Stimulated activated CD4-positive, alpha-beta T cell treated with anti-CD3 and anti-CD28 coated beads, Interleukin-15, amount 100 ng/mL, for 1 hour (primary cell): ENCODE measurements at places on chromosomes 3 and 15.

DNA sequence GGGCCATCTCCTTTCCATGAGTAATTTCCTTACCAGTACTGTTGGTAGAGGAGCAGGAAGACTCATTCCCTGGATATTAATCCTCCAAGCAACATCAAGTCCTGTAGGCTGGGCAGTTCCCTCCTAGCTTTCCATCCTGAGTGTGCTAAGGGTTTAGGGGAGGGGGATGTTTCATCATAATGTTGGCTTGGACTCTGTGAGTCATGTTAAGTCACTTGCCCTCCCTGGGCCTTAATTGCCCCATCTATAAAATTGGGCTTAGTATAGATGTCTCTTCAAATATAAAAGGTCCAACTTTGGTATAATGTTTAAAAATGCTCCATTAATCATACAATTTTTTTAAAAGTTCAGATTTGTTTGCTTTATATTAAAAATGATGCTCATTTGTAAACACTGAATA is 52.7 kb downstream of the TLE3 start:
- DNase-seq = no peak

GRCh38 chr15:90478846-90479481 is 50.8 kb upstream of the CRTC3 start:
- DNase-seq = no peak

DNA sequence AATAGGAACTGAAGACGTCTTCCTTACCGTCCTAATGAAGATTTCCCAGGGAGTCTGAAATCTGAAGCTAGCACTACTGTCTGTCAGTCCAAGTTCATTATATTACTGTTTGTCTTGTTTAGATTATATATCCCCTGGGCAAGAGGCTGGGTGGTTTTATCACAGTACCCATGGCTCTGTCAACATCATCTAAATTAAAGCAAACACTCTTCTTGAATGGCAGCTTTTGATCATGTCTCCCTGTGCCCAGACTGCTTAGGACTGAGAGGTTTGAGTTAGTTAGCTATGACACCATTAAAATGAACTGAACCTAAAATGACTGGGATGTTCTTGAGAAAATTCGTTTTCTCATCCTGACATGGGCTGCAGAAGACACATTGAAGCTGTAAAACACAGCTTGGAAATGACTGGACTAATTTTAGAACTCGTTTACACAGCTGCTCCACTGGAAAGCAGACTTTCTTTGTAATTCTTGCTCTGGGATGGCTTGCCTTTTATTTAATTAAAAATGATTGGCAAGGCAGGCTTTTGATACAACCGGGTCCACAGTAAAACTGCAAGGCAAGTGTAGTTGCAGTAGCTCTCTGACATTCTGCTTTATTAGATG is 243.5 kb downstream of the MFSD1 start:
- no peak for DNase-seq

DNA sequence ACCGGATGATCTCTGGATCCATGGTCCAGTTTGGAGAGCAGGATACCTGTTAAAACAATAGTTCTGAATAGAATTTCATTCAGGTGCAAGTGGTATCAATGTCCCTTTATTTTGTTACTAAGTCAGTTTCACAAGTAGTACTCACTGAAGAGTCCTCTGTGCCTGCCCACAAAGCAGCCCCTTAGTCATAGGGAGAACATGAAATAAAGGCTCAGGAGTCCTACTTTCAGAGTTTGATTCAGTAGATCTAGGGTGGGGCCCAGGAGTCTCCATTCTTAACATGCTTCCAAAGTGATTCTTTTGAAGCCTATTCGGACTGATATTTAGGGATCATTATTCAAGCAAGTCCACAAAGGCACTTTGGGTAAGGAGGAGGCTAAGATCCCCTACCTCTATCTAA is 79.8 kb upstream of the ACKR4 start:
- no peak for DNase-seq

DNA sequence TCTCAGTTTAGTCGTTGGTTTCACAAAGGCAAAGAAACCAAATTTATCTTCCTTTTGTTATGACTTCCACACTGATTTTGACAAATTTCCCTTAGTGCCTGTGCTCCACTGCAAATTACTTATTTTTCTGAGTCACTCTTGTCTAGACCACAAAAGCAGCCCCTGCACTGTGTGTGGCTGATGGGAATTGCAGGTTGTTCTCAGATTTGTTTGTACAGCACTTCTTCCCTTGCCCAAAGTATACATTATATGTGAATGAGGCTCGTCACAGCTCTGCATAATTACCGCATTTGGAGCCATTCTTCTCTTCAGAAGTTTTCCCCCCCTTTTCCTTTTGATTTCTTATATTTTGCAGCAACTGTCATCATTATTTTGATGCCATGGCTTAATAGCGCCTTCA is 354.2 kb upstream of the IL12A start:
- DNase-seq = no peak
